NCI-H524 treated with DMSO at 0.1 percent for 48 hours (cell line): ENCODE measurements at places on chromosomes 16 and 17.
A peak's percentile ranks its signal among the peaks of the same experiment; 100 is the strongest.

GRCh38 chr16:65106757-65107156, 15.1 kb downstream of the CDH11 start:
- no peak for DNase-seq

GRCh38 chr16:64250866-64251265, 871.0 kb downstream of the CDH11 start:
- no peak for DNase-seq

DNA sequence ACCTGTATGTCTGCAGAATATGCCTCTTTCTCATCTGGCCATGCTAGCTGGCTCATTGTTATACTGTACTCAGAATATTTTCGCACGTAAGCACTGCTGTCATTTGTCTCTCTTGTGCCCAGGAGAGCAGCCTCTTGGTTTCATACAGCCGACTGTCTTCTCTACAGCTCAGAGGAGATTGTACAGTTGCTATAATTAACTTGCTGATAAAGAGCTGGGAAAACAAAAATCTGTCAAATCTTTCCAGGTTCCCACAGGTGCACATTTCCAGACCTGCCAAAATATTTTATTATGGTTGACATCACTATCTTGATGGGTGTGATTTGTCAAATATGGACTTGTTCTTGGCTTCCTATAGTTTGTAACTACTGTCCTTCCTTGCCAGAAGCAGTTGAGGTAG, 122.7 kb downstream of the FTO start:
- DNase-seq = no peak

GRCh38 chr17:185445-186138, 4.1 kb upstream of the DOC2B start:
- DNase-seq = no peak

DNA sequence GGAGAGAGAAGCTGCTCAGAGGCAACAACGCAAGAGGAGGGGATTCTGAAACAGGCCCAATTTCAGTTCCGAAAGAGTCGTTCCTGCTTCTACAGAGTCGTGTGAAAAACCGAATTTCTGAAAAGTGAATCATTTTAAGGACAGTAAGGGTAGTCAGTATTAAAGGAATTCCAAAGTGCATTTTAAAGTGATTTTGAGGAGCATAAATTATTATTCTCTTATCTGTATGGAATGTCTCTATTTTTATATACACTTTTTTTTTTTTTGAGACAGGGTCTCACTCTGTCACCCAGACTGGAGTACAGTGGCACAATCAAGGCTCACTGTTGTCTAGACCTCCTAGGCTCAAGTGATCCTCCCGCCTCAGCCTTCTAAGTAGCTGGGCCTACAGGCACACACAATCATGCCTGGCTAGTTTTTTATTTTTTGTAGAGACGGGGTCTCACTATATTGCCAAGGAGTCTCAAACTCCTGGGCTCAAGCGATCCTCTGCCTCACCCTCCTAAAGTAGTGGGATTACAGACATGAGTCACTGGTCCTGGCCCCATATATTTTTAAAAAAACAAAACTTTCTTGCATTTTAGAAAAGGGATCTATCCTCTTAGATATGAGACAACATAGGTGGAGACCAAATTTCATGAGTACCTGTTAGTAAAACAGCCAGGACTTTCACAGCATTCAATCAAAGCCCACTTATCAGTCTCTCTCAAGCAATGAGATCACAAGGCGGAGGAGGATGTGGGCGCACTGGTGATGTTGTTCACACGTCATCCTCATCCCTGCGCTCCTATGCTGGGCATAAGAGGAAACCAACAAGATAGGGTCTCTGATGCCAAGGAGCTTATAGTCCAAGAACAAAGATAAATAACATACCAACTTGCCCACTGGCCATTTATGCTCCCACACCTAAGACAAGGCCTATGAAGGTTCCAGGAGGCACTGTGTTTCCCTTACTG, 53.2 kb downstream of the SMG6 start:
- DNase-seq = no peak

DNA sequence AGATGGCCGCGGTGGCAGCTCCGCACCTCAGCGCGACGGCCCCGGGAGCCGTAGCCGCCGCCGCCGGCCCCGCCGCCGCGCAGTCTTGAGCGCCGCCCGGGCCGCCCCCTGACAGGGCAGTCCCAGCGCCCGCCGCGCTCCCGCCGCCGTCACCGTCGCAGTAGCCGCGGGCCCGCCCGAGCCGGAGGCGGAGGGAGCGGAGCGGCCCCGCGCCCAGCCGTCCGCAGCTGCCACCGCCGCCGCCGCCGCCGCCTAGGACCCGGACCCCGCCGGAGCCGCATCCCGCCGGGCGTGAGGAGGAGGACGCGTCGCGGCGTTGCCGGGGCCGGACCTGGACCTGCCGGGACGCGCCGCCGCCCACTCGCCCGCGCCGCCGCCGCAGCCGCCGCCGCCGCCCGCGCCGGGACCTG, 218 bp downstream of the TNRC6C start:
- DNase-seq = no peak

GRCh38 chr17:12627781-12628451, 37.8 kb upstream of the MYOCD start:
- no peak for DNase-seq

GRCh38 chr17:68161644-68162428, 86.0 kb upstream of the AMZ2 start:
- DNase-seq = no peak

DNA sequence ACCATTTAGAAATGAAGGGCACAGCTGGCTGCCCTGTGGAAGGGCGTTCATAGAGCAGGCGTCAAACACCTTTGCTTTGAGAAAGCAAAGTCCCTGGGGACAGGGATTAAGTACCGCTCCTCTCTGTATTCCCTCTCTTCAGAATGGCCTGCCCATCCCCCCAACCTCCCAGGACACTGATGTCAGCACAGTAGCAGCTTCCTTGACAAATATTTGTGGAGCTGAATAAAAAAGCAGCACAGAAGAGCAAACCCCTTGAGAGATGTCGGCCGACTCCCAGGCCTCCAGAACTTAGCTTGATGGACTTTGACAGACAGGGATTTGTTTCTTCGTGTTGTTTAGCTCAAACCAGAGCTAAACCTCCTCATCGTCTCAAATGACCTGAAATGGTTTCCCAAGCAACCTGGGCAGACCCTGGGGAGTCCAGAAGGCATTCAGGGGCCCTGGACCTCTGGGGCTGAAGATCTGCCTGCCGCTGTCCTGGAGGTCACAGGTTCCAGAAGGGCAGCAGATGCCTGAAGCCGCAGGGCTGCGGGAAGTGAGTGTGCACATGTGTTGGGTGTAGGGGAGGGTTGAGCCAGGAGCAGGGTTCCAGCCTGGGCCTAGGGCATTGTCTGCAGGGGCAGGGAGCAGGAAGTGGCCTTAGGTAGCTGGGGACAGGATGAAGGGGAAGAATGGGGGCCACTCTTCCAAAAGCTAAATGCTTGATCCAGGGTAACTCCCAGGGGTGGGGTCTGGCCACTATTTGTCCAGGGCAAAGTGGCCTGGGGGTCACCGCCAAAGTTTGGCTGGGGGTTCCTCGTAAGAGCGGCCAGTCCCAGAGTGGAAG, 42.3 kb upstream of the NKD1 start:
- peak; percentile 86 for DNase-seq

GRCh38 chr16:53482123-53482522, 20.9 kb downstream of the AKTIP start:
- no peak for DNase-seq

DNA sequence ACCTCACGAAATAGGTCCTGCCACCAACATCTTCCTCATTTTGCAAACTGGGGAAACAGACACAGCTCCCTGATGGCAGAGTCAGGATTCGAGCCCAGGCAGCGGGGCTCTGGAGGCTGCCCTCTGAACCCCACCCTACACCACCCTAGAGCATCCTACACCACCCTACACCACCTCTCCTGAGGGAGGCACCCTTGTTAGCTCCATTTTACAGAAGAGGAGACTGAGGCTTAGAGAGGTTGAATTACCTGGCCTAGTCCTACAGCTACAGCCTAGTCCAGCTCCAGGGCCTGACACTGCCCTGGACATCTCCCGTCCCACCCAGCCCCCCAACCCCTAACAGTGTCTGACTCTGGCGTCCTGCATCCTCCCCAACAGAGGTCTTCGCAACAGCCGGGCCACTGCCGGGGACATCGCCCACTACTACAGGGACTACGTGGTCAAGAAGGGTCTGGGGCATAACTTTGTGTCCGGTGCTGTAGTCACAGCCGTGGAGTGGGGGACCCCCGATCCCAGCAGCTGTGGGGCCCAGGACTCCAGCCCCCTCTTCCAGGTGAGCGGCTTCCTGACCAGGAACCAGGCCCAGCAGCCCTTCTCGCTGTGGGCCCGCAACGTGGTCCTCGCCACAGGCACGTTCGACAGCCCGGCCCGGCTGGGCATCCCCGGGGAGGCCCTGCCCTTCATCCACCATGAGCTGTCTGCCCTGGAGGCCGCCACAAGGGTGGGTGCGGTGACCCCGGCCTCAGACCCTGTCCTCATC, 3.2 kb upstream of the NECAB2 start:
- DNase-seq = no peak

GRCh38 chr17:39174920-39175694, 9.1 kb upstream of the ARL5C start:
- DNase-seq = peak; percentile 57

GRCh38 chr17:62032480-62032879, 32.6 kb downstream of the MED13 start:
- DNase-seq = no peak

DNA sequence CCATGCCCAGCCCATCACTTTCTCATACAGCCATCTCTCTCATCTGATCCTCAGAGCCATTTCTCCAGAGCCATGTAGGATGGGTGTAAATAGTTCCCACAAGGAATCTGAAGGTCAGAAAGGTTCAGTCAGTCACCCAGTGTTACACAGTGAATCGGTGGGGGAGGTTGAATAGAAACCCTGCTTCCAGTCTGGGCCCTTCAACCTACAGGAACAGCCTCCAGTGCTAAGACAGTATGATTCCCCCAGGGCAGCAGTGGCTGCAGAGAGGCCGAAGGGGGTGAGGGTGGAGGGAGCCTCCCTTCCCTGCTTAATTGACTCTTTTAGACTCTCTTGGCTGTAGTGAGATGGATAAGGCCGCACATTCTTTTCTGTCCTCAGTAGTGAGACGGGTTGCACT, 3.6 kb downstream of the WNT9B start:
- DNase-seq = no peak

GRCh38 chr17:45227926-45228762, 6.5 kb downstream of the FMNL1 start:
- DNase-seq = no peak

DNA sequence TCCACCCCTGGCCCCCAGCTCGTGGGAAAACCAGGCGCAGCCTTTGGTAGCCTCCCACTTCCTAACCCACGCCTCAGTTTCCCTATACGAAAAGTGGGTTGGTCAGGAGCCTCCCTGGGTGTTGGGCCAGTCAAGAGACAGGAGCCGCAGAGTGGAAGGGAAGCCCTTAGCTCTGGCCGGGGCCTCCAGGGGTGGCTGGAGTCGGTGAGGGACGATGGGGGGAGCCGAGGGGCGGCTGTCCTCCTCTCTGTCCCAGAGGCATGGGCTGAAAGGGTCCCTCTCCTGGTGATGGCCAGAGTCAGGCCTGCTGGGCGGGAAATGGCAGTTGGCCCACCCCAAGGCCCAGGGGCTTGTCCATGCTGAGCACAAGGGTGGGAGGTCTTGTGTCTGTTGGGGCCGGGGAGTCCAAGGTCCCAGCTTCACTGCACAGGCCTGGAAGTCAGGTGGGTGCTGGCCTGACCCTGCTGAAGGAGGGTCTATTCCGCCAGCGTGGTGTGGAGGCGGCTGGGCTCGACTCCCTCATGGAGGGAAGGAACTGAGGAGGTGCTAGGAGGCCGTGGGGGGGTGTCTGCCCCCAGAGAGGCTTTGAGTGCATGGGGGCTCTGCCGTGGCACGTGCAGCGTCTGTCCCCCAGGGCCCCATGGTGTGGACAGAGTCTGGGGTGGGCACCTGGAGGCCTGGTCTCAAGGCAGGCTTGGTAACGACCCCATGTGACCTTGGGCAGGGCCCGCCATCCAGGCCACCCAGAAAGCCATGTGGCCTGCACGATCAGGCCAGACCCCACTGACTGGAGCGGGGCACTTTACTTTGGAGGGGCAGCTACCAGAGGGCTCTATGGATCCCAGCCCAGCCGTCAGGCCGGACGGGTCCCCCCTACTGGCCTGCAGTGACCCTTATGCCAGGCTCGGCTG, 1.1 kb downstream of the SLC16A3 start:
- no peak for DNase-seq

DNA sequence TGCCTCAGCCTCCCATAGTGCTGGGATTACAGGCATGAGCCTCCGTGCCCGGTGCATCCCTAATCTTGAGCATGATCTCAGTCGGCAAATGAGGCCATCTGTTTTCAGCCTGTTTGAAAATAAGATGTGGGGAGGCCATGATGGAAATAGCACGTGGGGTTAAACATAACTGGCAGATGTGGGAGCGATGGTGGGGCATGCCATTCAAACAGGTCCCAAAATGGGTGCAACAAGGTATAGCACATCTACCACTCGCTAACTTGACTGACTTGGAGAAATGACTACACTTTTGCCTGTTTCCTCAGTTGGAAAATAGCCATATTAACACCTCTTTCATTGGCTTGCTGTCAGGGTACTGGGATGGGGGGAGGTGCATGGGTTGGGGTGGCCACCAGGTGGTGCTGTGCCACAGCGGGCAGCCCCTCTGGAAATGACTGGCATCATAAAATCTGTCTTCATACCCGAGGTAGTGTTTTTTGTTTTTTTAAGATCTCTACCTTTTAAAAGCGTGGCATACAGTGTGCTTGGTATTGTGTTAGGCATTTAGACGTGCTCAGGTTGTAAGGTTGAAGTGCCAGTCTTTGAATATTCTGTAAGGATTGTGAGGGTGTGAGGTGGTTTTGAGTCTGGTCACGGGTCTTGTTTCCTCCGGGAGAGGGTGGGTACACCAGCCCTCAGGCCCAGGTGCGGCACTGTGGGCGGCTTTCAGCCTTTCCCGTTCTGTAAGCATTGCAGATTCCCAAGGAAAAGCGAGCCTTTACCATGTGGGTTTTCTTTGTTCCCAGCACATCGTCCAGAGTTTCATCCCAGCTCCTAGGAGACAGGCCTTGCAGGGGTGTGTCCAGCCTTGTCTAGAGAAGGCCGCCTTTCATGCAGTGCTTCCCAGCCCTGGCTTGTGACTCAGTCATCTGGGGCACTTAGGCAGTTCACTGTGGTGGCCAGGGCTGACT, 2.9 kb upstream of the TTYH2 start:
- DNase-seq = peak; percentile 94

- no peak for DNase-seq
Measured at GRCh38 chr16:88804173-88804551, 573 bp downstream of the CDT1 start.

DNA sequence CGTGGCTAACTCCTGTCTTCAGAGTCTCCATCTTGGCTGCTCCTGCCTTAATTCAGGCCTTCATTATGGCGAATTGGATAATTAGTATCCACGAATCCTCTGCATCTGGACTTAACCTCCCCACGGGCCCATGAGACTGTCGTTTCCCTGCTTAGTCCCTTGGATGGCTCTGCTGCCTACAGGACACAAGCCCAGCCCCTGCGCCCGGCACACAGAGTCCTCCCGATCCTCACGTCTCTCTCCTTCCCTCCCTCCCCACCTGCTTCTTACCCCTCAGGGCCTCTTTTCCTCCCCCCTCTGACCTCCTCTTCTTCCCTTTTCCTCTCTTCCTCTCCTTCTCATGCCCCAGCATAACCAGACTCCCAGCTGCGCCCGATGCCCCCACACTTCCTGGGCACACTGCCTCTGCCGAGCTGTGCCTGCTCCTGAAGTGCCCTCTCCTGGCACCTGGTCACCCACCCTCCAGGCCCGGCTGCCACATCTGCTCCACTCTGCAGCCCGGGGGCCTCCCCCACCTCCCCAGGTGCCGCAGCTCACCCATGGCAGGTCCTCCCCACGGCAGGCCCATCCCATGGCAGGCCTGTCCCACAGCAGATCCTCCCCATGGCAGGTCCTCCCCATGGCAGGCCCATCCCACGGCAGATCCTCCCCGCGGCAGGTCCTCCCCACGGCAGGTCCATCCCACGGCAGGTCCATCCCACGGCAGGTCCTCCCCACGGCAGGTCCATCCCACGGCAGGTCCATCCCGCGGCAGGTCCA, 45.9 kb downstream of the RPH3AL start:
- no peak for DNase-seq
